ENCODE measurements at places on chromosomes 1 and 21.

GRCh38 chr1:153959454-153959853 is 1.0 kb upstream of the CRTC2 start:
- DNase-seq, result no peak

- no peak for DNase-seq
These were observed 7.9 kb upstream of the TRAF5 start for GRCh38 chr1:211318576-211319280.

- no peak for DNase-seq
These were observed 291.2 kb downstream of the PTPRC start for GRCh38 chr1:198929961-198930599.

DNA sequence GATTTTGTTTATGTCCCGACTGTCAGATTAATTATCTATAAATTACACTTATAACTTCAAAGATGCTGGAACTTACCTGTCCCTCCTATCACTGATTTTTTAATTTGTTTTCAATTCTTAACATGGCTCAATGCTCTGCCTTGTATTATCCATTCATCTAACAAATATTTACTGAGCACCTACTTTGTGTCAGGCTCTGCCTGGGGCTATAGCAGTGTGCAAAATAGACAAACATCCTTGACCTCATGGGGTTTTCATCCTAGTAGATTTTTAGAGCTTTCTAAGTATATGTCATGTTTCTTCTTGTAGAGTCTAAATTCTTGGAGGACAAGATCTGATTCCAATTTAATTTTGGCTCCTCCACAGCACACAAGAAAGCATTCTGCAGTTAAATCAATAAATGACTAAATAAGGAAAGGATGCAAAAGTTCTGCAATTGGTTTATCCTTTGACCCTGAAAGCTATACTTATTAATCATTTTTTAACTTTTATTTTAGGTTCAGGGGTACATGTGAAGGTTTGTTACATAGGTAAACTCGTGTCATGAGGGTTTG is 10.8 kb upstream of the SMYD2 start:
- no peak for DNase-seq

- no peak for DNase-seq
These were observed 575.7 kb upstream of the ZP4 start for GRCh38 chr1:238466459-238466858.

- DNase-seq, result no peak
These were observed 20.0 kb downstream of the FOXD3 start for GRCh38 chr1:63342402-63342801.

DNA sequence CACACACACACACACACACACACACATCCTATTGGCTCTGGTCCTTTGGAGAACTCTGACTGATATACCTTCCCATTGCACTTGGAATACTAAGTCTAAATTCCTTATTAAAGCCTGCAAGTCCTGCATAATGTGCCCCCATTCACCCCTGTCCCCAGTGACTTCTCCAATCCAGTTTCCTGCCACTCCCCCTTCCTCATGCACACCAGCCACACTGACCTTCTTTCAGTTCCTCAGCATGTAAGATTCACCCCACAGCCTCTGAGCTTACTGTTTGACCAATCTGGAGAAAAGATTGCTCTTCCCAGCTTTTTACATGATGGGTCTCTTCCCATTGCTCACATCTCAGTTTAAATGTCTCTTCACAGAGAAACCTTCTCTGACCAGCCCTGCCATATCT is 146.6 kb downstream of the TBX15 start:
- no peak for DNase-seq

DNA sequence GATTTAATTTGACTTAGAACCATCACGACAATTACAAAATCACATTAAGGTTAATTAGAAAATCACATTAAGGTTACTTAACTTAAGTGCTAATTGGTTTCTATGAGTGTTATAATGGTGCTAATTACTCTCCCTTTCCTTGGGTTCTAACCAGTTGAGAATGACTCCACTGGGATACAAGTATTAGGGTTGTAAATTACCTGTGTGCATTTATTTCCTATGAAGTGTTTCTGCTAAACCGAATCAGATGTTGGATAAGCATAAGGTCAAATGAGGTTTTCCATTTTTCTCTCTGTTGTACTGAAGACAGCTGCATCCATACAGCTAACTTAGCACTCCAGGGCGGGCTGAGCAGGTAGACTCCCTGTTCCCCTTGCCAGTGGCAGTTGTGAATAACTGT is 610.3 kb upstream of the TMPRSS15 start:
- DNase-seq, result no peak

- peak; percentile 77 for DNase-seq
These were observed 668.2 kb downstream of the KIF26B start for GRCh38 chr1:245822996-245823395.

DNA sequence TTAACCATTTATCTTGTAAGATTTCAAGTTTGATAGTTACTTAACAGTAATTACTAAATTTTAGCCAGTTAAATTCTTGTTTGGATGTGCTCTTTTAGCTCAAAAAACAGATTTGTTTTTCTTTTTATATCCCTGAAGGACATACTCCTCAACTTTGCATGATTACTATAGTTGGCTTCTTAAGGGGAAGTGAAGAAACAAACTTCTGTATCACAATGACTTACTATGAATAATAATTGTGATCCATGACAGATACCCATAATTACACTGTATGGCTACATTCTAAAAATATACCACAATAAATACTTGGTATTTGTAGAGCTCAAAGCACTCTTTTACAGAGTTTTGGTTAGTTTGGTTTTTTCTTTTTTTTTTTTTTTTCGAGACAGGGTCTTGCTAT is 55.8 kb downstream of the IARS2 start:
- DNase-seq, result no peak

- no peak for DNase-seq
These were observed 61.5 kb upstream of the ARHGAP29 start for GRCh38 chr1:94298861-94299260.

- DNase-seq, result peak; percentile 28
These were observed 326.1 kb upstream of the BEND5 start for GRCh38 chr1:49102752-49103151.

GRCh38 chr1:229004066-229004833 is 266.7 kb upstream of the RAB4A start:
- DNase-seq, result no peak

- no peak for DNase-seq
These were observed 3.2 kb downstream of the CTSE start for GRCh38 chr1:206020393-206021007.

DNA sequence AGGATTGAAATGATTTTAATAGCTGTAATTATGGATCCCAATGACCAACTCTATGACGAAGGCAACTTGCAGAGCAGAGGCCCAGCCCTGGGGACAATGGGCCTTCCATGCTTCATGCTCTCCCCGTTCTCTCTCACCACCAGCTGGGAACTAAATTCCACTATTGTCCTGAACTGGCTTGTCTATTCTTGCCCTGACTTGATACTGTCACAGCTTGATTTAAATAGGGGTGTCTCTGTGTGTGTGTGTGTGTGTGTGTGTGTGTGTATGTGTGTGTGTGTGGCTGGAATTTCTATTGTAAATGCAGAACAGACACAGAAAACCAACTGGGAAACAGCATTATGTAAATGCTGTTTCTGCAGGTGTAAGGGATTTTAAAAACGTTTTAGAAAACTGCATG is 57.0 kb downstream of the SLC22A15 start:
- peak; percentile 92 for DNase-seq

GRCh38 chr1:233033361-233033760 is 83.0 kb downstream of the NTPCR start:
- DNase-seq, result no peak

DNA sequence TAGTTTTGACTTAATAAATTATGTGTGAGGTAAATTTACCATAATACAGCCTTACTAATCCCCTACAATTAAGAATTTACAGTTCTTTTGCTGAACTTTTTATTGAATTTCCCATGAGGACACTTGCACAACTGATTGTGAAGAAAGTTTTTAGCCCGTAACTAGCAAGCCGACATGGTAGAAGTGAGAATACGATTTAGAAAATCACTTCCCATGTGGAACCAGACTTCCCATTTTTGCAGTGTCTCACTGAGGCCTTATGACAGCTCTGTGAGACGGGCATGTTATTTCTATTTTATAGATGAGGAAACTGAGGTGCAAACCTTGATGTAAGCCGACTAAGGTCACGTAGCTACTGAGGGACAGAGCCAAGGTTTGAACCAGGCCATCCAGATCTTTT is 32.5 kb upstream of the LMO4 start:
- DNase-seq, result no peak

DNA sequence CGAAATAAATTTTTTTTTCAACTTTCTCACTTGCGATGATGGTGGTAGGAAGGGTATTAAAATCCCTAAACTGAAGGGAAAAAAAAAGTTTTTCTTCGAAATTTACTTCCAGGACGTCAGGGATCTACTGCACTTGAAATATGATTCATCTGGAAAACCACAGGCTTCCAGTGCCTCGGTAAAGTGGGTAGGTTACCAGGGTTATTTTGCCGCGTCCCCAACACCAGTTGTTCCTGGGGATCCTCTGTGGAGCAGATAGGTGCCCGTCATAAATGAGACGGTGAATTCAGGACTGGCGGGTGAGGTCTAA is 773 bp downstream of the RABIF start:
- DNase-seq, result peak; percentile 60

GRCh38 chr1:34645919-34646318 is 108.9 kb upstream of the GJB5 start:
- no peak for DNase-seq

GRCh38 chr1:41765152-41765551 is 153.6 kb downstream of the HIVEP3 start:
- DNase-seq, result no peak

DNA sequence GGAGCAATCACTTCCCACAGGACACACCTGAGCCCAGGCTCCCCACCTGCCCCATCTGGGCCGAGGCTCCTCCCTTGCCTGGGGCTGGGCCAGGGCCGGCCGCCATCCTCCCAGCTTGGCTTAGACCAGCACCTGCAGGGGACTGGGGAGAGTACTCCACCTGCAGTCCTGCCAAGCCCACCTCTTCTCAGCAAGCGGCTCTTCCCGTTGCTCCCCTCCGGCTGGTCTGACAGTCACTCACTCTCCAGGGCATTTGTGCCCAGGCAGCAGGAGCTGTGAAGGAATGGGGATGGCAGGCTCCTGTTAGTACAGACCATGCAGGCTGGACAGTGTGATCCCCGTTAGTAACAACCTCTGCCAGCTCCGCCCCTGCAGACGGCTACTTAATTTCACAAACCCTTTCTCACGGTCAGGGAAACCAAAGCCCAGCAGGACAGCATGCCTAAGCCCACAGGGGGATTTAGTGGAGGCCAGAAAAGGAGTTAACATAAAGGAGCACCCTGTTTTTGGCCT is at the start of gene FYB2:
TSS of gene FYB2 (minus strand) at position 18 of the 513 bp plus-strand sequence. CDS start 114 bp downstream, outside the sequence.
- no peak for DNase-seq

DNA sequence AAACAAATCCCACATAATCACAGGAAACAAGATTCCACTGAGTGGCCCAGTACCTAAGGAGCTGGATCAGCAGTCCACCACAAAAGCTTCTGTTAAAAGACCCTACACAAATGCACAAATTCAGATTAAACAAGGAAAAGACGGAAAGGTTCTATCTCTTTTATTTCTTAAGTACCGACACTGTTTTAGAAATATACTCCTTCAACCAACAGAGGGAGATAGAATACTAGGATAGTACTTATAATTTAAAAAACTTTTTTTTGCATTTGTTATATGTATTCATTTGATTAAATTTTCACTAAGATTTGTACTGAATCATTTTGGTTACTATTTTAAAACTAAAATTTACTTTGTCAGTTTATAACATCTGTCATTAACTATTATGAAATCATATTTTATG is 12.5 kb downstream of the CDC7 start:
- DNase-seq, result no peak

GRCh38 chr1:39195166-39196111 is 9.1 kb upstream of the MACF1 start:
- no peak for DNase-seq

DNA sequence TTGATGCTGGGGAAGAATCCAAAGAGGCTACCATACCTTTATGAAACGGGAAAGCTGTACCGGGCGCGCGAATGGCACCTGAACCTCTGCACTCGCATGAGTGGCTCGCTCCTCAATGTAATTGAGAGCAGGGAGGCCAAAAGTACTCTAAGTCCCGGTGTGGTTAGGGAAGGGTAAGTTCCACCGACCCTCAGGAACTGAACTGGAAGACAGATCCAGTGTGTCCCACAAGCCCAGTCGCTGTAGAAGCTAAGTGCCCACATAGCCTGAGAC is 1.0 kb downstream of the GATAD2B start:
- peak; percentile 27 for DNase-seq

DNA sequence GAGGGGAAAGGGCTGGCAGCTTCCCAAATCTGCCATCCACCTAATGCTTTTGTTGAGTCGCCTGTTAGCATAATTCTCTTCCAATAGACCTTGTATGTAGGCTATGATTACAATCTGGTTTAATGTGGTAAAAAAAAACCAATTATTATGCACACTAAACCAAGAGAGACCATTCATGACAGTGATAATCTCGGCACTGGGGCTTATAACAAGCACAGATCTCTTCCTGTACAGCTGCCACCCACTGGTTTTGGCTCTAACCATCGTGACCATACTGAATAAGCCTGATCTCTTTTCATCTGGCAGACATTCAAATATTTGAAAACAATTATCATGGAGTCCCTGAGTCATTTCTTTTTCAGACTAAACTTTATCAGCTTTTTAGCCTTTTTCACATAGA is 12.0 kb upstream of the SYT14 start:
- DNase-seq, result peak; percentile 63

- DNase-seq, result no peak
These were observed 48.9 kb downstream of the C4BPA start for GRCh38 chr1:207152792-207153468.

DNA sequence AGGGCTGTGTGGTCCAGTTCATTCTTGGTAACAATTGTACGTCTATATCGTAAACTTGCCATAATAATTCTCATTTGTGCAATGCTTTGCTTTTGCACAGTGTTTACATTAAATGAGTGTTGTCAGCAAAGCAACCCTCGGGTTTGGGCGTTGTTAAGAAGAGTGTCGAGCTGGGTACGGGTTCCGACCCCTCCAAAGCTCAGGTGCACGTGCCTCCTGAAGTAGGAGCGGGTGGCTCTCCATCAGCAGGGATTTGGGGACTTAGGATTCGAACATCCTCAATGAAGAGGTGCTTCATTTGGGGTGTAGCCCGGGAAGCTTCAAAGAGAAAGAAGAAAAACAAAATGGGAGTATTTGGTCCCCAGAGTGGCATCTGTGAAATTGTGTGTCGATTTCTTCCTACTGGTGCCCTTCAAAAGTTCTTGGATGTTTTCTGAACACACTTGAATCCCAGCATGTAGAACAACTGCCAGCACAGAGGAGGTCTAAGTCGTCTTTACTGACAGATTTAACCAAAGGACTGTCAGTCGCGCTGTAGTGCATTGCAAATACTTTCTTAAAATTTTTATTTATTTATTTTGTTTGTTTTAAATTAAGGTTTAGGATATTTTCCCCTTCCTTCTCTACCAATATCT is 1.1 kb downstream of the TRIM58 start:
- DNase-seq, result no peak

DNA sequence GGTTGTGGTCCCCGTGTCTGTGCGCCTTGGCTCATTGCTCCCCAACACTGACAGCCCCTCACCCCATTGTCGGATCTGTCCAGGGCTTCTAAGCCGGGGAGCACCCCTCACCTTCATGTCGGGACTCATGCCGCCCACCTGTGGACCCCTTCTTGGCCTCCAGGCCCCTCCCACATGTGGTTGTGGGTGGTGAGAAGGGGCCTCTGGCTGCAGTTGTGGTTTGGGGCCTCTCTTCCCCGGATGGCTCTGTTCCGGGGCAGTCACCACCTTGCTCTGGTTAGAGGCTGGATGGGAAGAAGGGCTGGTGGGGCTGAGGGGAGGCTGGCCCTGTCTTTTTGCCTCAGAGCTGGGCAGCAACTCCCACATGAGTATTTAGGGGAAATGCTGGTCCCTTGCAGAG is 158.6 kb upstream of the C1orf174 start:
- DNase-seq, result no peak
